ENCODE measurements at places on chromosomes 7 and 10.

DNA sequence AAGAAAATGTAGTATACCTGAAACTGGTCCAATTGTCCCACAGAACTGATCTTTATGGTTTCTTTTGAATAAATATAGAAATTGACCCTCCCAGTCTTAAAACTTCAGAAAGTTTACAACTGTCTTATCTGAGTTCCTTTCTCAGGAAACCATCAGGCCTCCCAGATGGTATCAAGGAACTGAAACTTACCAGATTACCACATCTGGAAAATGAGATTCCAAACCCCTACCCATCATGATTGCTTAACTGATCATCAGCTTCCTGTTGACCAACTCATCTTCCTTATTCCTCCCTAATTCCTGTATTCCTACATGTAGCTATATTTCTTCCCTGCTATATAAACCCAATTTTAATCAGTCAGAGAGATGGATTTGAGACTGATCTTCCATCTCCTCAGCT, 5.5 kb downstream of the VWDE start:
- no peak for DNase-seq

DNA sequence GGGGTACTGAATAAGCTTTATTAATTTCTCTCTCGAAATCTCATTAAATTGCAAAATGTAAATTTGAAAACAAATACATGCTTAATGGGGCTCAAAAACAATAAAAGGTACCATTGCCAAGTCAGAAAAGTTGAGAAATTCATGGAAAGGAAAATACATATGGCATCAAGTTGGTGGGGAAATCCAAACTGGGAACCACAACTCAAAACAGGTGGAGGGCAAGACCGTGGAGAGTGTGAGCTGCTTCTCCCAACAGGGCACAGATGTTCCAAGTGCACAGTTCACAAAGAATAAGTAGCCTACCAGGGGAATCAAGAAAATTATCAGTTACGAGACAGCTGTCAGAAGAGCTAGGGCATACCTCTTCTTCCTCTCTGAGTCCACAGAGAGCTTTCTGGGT, 26.6 kb downstream of the MKX start:
- DNase-seq: no peak

DNA sequence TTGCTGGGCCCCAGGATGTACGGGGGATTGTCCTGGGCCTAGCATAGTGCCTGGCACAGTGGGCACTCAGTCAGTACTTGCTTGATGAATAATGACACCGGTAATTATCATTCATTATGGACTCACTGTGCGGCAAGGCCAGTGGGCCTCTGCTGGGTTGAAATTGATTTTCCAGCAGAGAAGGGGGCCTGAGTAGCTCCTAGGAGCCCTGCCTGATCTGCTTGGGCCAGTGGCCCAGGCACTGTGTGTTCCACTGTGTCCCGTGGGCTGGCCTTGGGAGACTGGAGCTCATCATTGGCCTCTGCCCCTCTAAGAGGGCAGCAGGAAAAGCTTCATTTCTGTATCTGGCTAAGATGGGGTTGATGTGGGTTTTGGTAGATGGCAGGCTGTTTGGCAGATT, 1.4 kb downstream of the CHST3 start:
- DNase-seq: no peak

GRCh38 chr7:100556541-100556940, 17.2 kb downstream of the SAP25 start:
- no peak for DNase-seq

GRCh38 chr7:136585954-136586670, 282.3 kb upstream of the CHRM2 start:
- DNase-seq: no peak

GRCh38 chr7:107744345-107744750, 406 bp downstream of the CBLL1 start:
- DNase-seq: no peak

DNA sequence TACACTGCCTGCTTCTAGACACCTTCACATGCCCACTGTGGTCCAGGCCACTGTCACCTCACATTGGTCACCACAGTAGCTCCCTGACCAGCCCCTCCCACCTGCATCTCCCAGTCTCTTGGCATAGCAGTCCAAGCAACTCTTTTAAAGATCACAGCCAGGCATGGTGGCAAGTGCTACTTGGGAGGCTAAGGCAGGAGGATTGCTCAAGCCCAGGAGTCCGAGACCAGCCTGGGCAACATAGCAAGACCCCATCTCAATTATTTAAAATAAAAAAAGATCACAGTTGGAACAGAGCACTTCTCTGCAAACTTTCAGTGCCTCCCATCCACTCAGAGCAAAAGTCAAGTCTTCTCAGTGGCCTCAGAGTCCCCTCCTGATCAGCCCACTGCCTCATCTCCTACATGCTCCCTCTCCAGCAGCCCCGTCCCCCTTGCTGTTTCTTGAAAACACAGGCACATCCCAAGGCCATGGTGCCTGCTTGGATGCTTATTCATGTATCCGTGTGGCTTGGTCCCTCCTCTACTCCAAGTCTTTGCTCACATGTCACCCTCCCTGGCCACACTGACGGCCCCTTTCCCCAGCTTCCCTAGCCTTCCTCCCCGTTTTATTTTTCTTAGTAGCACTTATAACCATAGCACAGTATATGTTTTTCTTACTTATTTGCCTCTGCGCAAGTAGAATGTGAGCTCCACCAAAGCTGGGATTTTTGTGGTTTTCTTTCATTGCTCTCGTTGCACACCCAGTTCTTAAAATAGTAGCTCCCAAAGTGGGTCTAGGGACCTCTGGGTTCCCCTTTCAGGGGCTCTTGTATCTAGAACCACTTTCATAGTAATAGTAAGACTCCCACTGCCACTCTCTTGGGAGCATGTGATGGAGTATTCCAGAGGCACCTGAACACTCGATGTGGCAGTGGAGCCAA, 19.5 kb downstream of the TSPAN15 start:
- no peak for DNase-seq

GRCh38 chr10:119058010-119058409, 22.6 kb downstream of the EIF3A start:
- DNase-seq: no peak

DNA sequence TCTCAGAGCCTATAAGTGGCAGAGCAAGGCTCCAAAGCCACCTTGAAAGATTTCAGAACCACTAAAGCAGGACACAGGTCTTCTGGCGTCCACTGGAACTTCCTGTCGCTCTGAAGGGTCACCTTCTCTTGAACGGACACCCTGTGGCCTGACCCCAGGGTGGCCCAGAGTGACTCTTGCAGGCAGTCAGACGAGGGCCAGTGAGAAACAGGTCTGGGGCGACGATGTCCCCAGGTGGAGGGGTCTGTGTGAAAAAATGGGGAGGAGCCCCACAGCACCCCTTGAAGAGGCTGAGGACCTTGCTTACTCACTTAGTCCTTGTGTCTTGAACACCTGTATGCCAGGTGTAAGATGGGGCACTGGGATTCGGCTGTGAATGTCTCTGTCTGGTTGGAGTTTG, 946 bp upstream of the RASGEF1A start:
- no peak for DNase-seq

DNA sequence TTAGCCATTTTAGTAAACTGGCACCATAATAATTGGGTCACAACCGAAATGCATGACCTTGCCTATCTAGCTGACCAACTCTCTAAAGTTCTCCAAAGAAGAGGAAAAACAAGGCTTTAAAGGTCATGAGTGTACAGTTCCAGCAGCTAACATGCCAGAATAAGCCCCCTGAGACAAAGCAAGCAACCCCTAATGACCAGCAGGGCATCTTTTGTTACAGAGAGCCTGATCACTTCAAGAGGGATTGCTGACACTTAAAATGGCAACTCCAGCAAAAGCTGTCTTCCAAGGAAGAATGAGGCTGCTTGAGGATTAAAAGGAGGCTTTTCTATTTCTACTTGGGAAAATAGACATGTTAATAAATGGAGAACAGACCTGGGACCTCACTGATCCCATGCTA, 213.6 kb downstream of the CDC14C start:
- no peak for DNase-seq

GRCh38 chr10:23157691-23158369, 34.3 kb upstream of the PTF1A start:
- no peak for DNase-seq

DNA sequence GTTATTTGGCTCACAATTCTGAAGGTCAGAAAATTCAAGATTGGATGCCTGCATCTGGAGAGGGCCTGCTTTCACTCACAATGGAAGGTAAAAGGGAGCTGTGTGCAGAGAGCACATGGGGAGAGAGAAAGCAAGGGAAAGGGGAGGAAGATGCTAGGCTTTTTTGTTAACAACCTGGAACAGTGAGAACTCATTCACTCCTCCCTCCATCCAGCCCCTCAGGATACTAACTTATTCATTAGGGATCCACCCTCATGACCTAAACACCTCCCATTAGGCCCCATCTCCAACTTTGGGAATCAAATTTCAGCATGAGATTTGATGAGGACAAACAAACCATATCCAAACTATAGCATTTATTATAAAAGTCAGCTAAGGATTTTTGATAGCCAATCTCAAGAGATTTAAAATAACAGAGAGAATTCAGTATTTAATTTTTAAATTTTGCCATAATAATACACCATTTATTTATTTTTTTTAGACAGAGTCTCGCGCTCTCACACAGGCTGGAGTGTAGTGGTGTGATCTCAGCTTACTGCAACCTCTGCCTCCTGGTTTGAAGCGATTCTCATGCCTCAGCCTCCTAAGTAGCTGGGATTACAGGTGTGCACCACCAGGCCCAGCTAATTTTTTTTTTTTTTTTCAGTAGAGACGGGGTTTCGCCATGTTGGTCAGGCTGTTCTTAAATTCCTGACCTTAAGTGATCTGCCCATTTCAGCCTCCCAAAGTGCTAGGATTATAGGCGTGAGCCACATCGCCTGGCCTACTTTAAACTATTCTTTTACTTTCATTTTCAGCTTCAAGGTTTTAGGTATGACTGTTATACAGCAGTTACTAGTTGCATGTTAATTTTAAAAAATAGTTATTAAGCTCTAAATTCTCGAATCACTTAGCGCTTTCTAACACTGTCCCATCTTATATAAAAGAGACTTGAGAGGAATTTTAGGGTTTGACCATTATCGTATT, 20.3 kb upstream of the ETV1 start:
- DNase-seq: no peak

DNA sequence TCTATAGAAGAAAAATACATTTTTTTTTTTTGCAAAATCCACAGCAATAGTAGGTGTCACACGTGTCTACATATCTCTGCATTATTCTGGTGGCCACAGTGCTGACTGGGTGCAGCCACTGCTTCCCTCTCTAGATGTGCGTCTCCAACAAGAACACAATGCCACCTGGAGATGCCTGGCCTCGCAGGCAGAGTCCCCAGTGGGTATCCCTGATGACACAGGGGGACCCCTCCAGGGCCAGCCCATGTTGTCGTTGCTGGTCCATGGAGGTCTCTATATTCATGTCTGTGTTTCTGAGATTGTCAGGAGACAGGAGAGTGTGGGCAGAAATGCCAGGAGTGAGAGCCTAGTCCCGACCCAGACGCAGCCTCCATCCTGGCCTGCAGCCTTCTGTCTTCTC, 345.9 kb upstream of the SHH start:
- DNase-seq: no peak

GRCh38 chr10:109126541-109126940, 796.8 kb downstream of the XPNPEP1 start:
- DNase-seq: no peak

DNA sequence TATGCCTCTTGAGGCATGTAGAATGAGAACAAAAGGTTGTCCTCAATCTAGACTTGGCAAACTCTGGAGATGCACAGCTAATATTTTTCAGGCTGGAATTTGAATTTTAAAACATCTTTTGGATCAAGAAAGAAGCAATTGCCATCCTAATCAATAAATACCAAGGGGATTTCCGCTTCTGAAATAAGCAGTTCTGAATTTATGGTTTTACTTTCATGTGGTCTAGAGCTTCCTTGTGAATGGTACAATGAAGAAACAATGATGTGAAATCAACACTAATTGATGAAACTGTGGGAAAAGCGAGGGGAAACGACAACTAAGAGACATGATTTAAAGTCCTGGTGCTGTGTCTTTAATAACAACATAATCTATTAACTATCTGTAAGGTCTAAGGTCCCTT, 1202.7 kb downstream of the SORCS3 start:
- DNase-seq: no peak

GRCh38 chr10:125608474-125608873, 74.5 kb downstream of the TEX36 start:
- no peak for DNase-seq

DNA sequence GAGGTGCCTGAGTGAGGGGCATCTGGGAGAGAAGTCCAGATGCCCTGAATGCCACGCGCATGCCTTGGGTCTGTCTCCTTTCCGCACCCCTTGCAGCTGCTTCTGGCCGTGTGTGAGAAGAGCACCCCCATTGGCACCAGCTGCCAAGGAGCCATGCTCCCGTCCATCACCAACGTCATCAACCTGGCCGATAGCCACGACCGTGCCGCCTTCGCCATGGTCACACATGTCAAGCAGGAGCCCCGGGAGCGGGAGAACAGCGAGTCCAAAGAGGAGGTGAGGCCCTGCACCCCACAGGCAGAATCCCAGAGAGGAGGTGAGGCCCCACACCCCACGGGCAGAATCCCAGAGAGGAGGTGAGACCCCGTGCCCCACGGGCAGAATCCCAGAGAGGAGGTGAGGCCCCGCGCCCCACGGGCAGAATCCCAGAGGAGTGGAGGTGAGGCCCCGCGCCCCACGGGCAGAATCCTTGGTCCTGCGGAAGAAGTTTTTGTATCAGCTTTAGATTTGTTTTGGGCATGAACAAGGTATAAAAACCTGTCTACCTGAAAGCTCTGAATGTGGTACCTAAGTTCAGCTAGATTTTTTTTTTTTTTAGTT, 91.8 kb downstream of the TRRAP start:
- DNase-seq: no peak

GRCh38 chr10:1954300-1954699, 217.0 kb upstream of the ADARB2 start:
- DNase-seq: no peak

DNA sequence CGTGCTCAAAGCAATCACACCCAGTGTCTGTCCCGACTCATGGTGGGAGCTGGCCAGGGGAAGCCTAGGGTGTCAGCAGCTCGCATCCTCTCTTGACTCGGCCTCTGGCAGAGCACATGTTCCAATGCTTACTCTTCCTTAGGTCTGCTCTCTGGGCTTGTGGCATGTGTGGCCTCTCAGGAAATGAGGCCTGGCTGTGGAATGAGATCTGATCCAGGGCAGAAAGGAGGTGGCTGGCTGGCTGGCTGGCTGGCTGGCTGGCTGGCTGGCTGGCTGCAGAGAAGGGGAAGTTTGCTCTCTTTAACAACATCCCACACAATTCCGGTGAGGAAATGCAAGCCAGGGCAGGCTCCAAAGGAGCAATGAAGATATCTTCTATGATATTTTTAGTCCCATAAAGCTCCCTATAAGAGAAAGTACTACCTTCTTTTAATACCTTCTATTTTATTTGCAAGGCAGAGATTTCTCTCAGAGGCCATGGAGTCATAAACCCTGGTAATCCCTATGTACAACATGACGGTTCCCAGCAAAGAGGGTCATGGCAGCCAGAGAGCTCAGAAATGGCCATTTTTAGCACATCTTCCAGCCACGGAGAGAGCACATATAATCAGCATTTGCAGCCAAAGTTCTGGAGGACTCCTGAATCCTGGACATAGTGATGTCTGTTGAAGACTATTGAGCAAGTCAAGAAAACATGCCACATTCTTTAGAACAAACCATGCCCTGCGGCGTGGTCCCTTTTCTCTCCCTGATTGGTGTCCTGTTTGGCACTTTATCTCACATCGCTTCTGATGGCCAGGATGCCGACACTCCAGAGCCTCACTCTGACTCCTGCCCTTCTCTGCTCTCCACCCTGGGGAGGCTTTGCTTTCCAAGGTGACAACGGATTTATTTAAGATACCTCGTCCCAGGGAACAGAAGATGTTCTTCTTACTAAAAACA, 153.7 kb downstream of the FANK1 start:
- DNase-seq: no peak

GRCh38 chr7:30785786-30786185, 14.6 kb downstream of the MINDY4 start:
- no peak for DNase-seq
